Activated naive CD4-positive, alpha-beta T cell treated with anti-CD3 and anti-CD28 coated beads, Interleukin-2, amount 50 U/mL, for 16 hours (primary cell): ENCODE measurements at places on chromosomes 16 and 17.

GRCh38 chr17:32536736-32537643 is 50.2 kb downstream of the CDK5R1 start:
- no peak for DNase-seq

GRCh38 chr16:55468352-55468990 is 10.5 kb upstream of the MMP2 start:
- no peak for DNase-seq

DNA sequence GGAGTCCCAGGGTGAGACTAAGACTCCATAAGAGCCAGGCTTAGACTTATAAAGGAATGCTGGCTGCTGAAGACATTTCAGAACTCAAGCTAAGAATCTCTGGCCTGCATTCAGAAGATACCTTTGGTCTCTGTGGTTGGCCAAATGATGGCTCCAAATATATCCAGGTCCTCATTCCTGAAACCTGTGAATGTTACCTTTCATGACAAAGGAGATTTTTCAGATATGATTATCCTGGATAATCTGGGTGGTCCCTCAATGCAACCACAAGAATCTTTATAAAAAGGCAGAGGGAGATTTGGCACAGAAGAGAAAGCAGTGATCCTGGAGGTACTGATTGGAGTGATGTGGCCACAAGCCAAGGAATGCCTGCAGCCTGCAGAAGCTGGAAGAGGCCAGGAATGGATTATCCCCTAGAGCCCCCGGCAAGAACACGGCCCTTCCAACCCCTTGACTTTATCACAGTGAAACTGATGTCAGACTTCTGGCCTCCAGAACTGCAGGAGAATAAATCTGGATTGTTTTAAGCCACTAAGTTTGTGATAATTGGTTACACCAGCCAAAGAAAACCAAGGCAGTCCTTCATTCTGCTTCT is 253.3 kb downstream of the SLC39A11 start:
- no peak for DNase-seq

DNA sequence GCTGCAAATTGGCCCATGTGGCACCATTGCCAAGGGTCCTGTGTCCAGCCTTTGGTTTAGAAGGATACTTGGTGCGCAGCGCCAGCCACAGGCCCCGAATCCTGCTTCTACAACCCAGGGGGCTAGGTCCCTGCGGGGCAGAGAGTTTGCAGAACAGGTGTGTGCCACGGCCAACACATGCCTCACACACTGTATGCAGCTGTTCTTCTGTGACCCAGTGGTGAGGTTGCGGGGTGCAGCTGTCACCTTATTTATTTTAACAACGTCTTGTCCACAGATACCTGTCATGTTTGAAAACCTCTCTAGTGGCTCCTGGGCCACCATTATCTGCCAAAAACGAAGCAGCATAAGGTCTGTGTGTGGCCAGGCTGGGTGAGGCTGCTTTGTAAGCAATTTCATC is 11.6 kb downstream of the CBFA2T3 start:
- DNase-seq, result no peak

- no peak for DNase-seq
Observed at GRCh38 chr16:66480265-66481080, 53.4 kb downstream of the BEAN1 start.

DNA sequence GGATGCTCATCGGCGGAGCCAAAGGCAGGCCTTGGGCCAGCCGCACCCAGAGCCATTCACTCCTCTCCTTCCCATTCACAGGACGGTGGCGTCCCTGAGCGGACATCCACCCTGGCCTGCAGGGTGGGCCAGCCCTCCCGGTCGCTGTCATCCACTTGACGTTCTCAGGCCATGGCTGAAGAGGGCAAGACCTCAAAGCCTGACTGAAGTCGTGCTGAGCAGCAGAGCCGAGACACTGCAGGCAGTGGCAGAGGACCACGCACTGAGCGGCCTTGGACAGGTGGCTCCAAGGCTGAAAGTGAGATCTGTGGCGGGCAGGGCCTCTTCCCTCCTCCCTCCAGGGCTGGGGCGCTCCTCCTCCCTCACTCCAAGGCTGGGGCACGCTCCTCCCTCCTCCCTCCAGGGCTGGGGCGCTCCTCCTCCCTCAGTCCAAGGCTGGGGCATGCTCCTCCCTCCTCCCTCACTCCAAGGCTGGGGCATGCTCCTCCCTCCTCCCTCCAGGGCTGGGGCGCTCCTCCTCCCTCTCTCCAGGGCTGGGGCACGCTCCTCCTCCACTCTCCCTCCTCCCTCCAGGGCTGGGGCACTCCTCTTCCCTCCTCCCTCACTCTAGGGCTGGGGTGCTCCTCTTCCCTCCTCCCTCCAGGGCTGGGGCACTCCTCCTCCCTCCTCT is 24.1 kb downstream of the GNPTG start:
- DNase-seq, result no peak

- DNase-seq, result no peak
Observed at GRCh38 chr17:60747069-60747808, 69.6 kb downstream of the BCAS3 start.

- DNase-seq, result no peak
Observed at GRCh38 chr16:86363836-86364618, 146.3 kb upstream of the FOXF1 start.
